ENCODE measurements at places on chromosomes 6 and 20. TPM values are rescaled to one million over a fixed set of nuclear protein-coding genes. Genes with fewer than 3 reads are reported as not detected.

Gene FANCE
- 10.6 TPM for total RNA-seq

Gene CEBPB
- 19.6 TPM for total RNA-seq

Gene TRPC4AP
- total RNA-seq, result 122 TPM

Gene BMP7
- 35.4 TPM for total RNA-seq

Gene PACRG
- total RNA-seq, result 2.4 TPM

Gene PYGB
- total RNA-seq, result 54.4 TPM

Gene TCP11
- not detected for total RNA-seq
